Fibroblast of pulmonary artery (primary cell): ENCODE measurements at places on chromosomes 16 and 17.

- peak; percentile 29 for DNase-seq
Measured at GRCh38 chr17:74566132-74566753, 1.1 kb downstream of the CD300H start.

- DNase-seq = no peak
Measured at GRCh38 chr16:87240211-87241136, 76.7 kb downstream of the C16orf95 start.

DNA sequence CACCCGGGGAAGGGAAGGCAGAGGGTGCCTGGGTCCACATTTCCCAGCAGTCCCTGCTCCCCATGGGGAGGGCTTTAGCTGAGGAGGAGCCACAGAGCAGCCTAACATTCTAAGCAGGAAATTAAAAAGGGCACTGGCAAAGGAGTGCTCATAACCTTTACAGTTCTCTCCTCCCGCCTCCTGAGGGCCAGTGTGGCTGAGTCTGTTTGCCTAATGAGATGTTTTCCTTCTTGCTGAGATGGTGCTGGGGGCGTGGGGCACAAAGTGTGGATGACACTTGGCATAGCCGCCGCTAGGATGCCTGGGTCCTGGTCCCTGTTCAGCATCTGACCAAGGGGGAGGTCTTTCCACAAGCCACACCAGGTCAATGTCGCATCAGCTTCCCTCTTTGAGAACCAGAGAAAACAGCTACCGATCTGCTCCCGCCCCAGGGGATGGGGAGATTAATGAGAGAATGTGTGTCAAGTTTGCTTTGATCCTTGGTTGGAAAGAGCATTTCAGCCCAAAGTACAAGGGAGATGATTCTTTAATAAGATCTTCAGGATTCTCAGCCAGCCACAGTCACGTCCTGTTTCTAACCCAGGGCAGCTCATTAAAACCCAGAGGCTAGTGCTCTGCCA is 5.8 kb downstream of the KIF18B start:
- DNase-seq = no peak

- peak; percentile 79 for DNase-seq
Measured at GRCh38 chr16:51151435-51151960, 428 bp upstream of the SALL1 start.

DNA sequence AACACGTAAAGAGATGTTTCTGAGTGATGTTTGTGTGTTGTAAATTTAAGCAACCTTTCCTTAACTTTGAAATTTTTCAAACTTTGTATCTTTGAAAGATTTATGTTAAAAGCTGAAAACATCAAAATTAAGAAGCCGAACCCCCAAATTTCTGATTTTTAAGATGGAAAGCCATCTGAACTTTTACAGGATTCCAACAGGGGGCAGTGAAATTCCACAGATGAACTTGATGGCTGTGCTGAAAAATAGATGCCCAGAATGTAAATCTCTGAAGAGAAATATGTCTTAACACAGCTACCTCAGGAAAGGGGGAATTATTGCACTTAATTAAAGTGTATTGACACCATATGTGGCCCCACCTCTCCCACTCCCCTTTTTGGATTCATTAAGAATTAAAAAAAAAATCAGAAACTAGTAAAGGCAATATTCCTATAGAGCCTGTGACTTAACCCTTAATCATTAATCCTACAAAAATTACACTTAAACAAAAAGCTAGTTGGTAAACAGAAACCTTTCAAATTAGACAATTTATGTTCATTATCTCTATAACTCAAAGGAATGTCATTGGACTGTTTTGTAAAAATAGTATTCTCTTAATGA is 597.9 kb downstream of the KCNJ2 start:
- DNase-seq = peak; percentile 78

DNA sequence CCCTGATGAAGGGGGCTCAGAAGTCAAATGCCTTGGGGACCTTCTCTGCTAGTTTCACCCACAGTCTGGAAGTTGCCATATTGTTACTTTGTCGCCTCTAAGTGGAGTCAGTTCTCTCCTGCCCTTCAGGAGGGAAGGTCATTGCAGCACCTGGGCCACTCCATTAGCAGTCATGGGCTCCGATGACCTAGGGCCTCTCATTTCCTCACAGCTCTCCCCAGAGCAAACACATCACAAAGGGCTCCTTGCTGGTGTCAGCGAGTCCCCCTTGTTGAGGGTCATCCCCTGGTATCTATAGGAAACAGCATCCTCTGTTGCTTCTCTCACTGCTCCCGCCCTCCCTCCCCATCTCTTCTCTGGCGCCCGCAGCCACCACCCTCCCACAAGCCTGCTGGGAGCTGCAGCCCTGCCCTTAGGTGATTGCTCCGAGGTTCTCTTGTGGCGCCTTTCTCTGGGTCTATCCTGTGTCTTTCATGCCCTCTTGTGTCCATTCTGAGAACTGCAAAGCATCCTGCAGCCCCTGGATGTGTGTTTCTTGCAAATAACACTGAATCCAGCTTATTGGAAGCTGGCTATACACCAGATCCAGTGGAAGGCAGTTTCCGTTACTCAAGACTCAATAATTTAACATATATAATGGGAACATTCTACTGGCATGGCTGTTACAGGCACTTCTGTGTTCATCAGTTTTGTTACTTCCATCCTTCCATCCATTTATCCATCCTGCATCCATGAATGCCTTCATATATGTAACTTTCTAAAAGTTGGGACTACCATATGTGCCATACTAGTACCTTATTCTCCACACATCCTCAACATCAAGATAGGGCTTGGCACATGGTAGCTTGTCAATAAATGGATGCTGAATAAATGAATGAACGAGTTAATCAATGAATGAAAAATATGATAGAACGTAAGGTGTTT is 21.2 kb downstream of the PDILT start:
- DNase-seq = peak; percentile 69

GRCh38 chr17:65334406-65334805 is 197.2 kb downstream of the RGS9 start:
- no peak for DNase-seq

DNA sequence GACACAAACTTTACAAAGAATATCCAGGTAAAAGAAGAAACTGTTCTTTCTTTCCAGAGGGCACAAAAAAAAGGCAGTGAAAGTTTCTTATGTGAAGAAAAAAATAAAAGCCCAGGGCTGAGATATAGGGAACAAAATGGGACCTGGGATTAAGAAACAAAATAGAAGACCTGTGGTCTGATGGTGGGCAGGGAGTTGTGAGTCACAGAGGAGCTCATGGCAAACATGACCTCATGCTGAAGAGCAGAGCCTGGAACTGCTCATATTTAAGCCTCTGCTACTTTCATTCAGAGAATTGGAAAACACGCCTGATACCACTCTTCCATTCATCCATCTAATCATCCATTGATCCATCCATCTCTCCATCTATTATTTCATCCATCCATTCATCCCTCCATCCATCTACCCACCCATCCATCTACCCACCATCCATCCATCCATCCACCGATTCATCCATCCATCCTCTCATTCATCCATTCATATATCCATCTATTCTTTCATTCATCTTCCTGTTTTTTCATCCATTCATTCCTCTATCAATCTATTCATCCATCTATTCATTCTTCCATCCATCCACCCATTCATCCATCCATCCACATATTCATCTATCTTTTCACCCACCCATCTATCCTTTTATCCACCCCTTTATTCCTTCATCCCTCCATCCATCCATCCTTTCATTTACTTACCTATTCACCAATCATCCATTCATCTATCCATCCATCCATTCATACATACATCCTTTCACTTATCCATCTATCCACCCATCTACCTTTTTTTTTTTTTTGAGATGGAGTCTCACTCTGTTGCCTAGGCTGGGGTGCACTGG is 30.0 kb downstream of the WFDC1 start:
- no peak for DNase-seq

GRCh38 chr17:1532836-1533602 is 16.6 kb upstream of the INPP5K start:
- peak; percentile 24 for DNase-seq

- no peak for DNase-seq
Measured at GRCh38 chr16:29649588-29650494, 13.2 kb upstream of the SPN start.

GRCh38 chr17:59527931-59528330 is 37.5 kb upstream of the DHX40 start:
- no peak for DNase-seq

DNA sequence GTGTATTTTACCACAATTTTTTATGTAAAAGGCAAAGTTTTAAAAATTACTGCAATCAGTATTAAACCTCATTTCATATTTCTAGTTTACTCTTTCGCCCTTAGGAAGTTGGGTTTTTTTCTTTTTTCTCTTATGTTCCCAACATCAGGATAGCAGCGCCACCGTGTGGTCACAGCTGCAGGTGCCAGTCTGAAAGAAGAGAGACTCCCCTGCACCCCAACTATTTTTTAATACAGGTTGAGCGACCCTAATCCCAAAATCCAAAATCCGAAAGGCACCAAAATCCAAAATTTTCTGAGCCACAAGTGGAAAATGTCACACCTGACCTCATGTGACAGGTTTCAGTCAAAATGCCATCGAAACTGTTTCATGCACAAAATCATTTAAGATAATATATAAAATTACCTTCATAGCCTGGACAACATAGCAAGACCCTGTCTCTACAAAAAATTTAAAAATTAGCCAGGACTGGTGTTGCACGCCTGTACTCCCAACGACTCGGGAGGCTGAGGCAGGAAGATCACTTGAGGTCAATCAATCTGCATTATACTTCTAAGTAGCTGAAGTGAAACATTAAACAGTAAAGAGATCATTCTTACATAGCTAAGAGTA is 21.8 kb upstream of the ASGR2 start:
- DNase-seq = peak; percentile 80

DNA sequence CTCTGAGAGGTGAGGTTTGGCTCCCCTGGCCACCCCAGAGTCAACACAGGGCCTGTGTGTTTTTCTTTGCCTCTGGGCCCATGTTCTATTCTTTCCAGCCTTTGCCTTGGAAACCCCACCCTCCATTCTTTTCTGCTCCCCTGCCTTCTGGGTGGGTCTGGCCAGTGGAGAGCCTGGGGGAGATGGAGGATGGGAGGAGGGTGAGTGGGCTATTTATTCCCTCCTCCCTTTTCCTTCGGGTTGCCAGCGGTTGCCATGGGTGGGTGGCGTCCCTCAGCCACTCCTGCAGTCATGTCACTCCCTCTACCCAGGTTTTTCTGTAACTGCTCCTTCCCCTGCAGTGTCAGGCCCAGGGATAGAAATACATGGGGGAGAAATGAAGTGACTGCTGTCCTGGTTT is 15.5 kb downstream of the CMIP start:
- DNase-seq = no peak

- DNase-seq = no peak
Measured at GRCh38 chr16:88848557-88848956, 8.2 kb downstream of the GALNS start.

DNA sequence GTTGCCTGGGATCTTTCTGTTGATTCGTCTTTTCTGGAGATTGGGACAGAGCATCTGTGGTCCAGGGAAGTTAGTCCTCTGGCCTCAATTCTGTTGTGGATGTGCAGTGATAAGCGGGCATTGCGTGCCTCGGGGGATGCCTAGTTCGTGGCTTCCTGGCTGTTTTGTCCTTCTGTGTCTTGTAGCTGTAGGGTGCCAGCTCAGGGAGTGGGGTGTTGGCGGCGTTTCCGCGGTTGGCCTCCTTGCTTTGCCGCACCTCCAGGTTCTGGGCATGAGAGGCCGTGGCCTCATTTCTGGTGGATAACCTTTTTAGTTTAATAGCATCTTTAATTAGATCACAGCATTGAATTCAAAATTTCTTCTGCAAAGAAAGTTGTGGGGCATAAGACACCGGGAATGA is 1.4 kb upstream of the JPT2 start:
- DNase-seq = no peak

GRCh38 chr16:65745-66144 is 6.7 kb downstream of the RHBDF1 start:
- DNase-seq = peak; percentile 77

GRCh38 chr16:57984443-57985203 is 13.7 kb upstream of the CNGB1 start:
- DNase-seq = peak; percentile 76

GRCh38 chr17:47789611-47790561 is 31.7 kb downstream of the OSBPL7 start:
- peak; percentile 54 for DNase-seq

DNA sequence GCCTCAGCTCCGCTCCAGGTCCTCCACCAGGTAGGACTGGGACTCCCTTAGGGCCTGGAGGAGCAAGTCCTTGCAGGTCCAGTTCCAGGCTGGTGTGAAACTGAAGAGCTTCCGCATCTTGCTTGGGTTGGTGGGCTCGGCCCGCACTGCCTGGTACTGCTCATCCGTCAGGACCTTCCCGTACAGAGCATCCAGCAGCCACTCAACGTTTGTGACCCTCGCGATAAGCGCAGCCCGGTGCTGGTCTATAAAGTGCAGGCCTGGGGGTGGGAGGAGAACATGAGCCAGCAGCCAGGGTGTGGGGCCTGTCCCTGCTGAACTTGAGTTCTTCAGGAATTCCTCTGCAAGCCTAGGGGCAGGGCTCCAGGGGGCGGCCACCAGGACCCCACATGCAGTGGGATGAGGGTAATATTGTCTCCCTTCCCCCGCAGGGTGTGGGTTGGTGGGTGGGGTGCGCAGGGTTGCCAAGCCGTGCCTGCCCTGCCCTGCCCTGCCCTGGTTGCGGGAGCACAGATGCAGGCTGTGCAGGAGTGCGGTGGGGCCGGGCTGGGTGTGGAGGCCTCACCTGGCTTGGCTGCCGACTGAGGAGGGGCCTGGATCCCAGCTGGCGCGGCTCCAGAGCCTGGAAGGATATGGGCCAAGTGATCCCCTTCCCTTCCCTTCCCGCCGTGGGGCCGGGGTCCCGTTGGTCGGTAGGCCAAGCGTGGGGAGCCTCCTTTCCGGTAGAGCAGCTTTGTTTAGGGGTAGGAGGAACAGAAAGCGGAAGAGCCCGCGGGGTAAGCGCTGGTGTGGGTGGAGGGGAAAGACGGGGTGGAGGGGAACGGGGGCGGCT is 762 bp downstream of the PYCARD start:
- DNase-seq = no peak

DNA sequence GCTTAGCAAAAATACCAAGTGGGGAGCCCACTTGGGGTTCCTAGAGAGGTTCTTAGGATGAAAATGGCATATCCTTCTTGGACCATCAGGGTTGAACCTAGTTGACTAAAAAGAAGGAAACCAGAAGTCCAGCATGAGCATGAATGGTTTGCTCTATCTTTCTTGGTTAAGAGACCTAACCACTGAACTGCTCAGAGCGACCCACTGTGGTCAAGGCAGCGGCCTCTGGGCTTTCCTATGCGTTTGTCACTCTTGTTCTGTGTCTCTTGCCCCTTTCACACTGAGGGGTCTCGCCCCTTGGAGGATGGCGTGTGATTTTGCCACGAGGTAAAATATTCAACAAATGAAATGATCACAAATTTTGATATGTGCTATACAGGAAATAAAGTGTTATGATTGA is 526 bp upstream of the BORCS6 start:
- DNase-seq = no peak
